ENCODE measurements at places on chromosomes 16 and 17. TPM values are rescaled to one million over a fixed set of nuclear protein-coding genes. Genes with fewer than 3 reads are reported as not detected.

Gene TBC1D3D
- total RNA-seq, result not detected

Gene SHISA9
- total RNA-seq, result 1.6 TPM

Gene PRAC2
- not detected for total RNA-seq

DNA sequence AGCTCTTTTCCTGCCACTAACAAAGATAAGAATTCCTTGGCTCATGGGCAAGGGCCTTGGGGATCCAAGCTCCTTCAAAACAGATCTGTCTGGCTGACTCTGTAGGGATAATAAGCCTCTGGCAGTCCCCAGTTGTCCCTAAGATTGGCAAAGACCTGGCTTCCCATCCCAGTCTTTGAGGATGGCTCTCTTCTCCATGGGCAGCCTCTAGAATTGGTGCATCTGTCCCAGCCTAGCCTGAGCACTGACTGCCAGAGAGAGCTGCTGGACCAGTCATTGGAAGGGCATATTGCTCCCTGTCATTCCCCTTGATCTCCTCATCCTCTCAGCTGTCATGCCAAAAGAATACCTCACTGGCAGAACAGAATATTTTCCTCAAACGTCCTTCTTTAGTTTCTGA lies 13.2 kb upstream of the CUEDC1 start:
- no peaks in the 10 kb centered on the region for H3K27me3 ChIP-seq
- H3K4me1 ChIP-seq, result peaks cover 8% of the 10 kb centered on the region
- no peak overlapping the region for H3K27ac ChIP-seq
- H3K4me3 ChIP-seq, result no peak overlapping the region

Gene TMEM106A
- 16.4 TPM for total RNA-seq

Gene GDPD1
- 1.9 TPM for total RNA-seq

- H3K36me3 ChIP-seq, result no peaks in the 10 kb centered on the region
- H3K4me3 ChIP-seq, result peak overlapping the region; percentile 69
- peaks cover 8% of the 10 kb centered on the region for H3K27me3 ChIP-seq
- H3K27ac ChIP-seq, result peak overlapping the region; percentile 85
- peaks cover 28% of the 10 kb centered on the region for H3K4me1 ChIP-seq
- DNase-seq, result no peak
These were observed 6.3 kb upstream of the SECTM1 start for GRCh38 chr17:82339634-82340580.

DNA sequence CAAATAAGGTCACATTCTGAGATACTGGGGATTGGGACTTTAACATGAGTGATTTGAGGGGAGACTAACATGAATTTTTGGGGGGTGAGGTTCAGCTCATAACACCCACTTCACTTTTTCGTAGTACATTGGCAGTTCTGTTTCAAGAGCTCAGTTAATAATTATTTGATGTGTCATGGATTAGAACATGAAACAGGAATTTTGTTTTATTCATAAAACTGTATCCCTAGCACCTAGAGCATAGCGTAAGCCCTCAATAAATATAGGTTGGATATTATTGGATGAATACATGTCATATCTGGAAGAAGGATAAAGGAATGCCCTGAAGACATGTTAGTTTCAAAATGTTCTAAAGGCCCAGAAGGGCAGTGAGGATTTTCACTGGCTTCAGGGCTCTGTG lies 119.8 kb downstream of the PRKCA start:
- H3K4me1 ChIP-seq, result peaks cover 44% of the 10 kb centered on the region
- H3K27me3 ChIP-seq, result no peaks in the 10 kb centered on the region
- peaks cover 2% of the 10 kb centered on the region for H3K36me3 ChIP-seq
- H3K4me3 ChIP-seq, result no peak overlapping the region
- DNase-seq, result no peak
- peak overlapping the region; percentile 42 for H3K27ac ChIP-seq

DNA sequence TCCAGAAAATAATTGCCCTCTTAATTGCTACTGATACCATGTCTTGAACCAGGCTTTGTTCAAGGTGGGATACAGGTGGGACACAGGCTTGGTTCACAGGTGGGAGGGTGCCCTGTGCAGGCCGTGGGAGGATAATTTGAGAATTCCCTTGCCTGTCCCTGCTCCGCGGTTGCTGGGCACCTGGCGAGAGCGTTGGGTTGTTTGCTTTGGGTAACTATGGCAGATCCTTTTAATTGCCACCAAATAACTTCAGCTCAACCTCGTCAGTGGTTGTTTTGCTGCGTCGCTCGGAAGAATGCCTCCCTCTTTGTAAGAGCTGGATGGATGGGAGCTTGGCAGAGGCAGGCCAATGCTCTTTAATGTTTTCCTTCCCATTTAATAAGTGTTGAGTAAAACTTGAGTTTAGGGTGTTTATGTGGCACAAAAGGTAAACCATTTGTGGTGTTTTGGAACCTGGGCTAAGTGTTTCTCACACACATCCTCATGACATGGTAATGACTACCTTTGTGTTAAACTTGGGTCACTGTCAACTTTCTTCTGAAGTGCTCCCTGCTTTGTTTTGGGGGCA lies 202.5 kb downstream of the MSI2 start:
- H3K36me3 ChIP-seq, result no peaks in the 10 kb centered on the region
- H3K4me3 ChIP-seq, result no peak overlapping the region
- no peak overlapping the region for H3K27ac ChIP-seq
- H3K4me1 ChIP-seq, result peaks cover 28% of the 10 kb centered on the region
- H3K27me3 ChIP-seq, result no peaks in the 10 kb centered on the region
- DNase-seq, result no peak

Gene PIPOX
- total RNA-seq, result 2.2 TPM

GRCh38 chr17:42112552-42113176 lies at the start of gene DHX58:
TSS of gene DHX58 (minus strand) at chr17:42112714. CDS start at chr17:42111892, 822 bp downstream.
- peaks cover 13% of the 10 kb centered on the region for H3K4me1 ChIP-seq
- DNase-seq, result no peak
- H3K27ac ChIP-seq, result peak within 1 kb of the TSS; percentile 22
- peaks cover 14% of the 10 kb centered on the region for H3K36me3 ChIP-seq

DNA sequence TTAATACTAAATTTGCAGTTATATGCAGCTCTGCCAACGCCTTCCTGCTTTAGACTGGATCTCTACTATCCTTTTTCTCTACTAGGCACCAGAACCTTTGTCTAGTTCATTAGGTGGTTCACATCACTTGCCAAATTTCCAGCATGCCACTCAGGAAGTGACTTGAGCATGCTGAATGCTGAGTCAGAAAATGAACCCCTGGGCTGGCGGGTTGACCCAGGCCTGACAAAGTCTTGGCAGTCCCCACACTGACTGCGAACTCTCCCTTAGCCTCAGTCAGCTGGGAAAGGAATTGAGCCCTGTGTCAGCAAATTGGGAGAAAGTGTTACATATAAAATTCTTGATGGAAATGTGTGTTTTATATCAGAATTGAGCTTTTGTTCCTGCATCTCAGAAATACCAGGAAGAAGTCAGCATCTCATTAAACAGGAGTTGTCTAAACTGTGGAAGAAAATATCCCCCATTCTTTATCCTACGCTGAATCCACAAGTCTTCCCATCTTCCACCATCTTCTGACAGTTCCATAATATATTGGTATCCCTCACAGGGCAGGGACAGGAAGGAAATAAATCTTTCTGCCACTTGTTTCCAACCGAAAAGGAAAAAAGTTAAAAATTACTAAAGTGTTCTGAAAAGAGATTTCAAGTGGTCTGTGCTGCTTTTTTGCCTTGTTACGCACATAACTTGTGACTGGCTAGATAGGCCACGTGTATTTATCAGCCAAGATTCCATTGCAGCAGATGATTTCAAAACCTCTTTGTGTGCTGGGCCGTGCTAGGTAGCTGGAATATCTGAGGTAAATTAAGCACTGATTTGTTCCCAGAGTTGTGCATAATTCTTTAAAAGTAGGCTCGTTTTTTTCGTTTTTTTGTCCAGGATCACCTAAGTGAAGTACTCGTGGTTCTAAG lies 16.7 kb upstream of the SLC12A3 start:
- peak overlapping the region; percentile 95 for H3K27ac ChIP-seq
- H3K36me3 ChIP-seq, result peaks cover 6% of the 10 kb centered on the region
- H3K4me3 ChIP-seq, result peak overlapping the region; percentile 2
- H3K4me1 ChIP-seq, result peaks cover 55% of the 10 kb centered on the region
- no peaks in the 10 kb centered on the region for H3K27me3 ChIP-seq
- DNase-seq, result no peak

DNA sequence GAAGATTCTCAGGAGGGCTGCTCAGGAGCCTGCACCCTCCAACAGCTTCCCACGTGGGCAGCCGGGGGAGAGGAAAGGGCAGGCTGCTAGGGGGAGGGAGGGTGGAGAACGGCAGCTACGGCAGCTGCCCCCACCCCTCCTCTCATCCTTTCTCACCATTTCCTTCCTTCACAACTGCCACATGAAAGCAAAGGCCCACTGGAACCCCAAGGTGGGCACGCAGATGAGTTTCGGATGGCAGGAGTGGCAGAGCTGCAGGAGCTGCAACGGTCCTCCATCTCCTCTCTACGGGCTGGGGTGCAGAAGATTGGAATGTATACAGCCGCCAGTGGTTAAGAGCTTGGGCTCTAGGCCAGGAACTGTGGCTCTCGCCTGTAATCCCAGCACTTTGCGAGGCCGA lies 77.7 kb downstream of the GAS7 start:
- H3K4me1 ChIP-seq, result peaks cover 43% of the 10 kb centered on the region
- no peak overlapping the region for H3K27ac ChIP-seq
- DNase-seq, result no peak
- H3K36me3 ChIP-seq, result no peaks in the 10 kb centered on the region

DNA sequence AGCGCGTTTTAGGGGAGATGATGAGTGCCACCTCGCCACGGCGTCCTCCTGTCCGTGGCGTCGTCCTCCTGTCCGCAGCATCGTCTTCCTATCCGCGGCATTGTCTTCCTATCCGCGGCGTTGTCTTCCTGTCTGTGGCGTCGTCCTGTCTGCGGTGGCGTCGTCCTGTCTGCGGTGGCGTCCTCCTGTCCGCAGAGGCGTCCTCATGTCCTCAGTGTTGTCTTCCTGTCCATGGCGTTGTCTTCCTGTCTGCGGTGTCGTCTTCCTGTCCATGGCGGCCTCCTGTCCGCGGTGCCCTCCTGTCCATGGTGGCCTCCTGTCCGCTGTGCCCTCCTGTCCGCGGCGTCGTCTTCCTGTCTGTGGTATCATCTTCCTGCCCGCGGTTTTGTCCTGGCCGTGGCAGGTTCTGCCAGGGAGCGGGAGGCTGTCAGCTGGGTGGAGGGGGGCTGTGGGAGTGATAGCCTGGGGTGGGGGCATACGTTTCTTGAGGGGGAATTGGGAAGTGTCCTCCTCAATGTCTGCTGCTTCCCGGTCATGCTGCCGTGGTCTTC lies 30.9 kb downstream of the TBCD start:
- no peak overlapping the region for H3K4me3 ChIP-seq
- no peaks in the 10 kb centered on the region for H3K36me3 ChIP-seq
- H3K27ac ChIP-seq, result no peak overlapping the region
- H3K4me1 ChIP-seq, result peaks cover 6% of the 10 kb centered on the region
- peak; percentile 85 for DNase-seq
- H3K27me3 ChIP-seq, result no peaks in the 10 kb centered on the region

Gene TMEM100
- 7.5 TPM for total RNA-seq

DNA sequence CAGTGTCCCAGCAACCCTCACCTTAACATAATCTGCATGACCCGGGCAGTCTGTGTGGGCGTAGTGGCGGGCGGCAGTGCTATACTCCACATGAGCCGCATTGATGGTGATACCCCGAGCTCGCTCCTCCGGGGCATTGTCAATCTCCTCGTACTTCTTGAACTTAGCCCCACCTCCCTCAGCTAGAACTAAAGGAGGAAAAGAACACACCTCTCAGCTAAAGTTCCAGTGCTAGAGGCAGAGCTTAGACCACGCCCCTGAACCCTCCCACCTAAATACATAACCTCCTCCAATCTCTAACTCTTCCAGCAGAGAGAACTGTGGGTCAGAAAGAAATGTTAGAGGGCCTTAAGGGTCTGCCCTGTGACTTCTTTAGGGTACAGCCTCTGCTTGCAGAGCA lies 855 bp downstream of the TUFM start:
- H3K36me3 ChIP-seq, result peaks cover 8% of the 10 kb centered on the region
- DNase-seq, result no peak
- H3K27me3 ChIP-seq, result no peaks in the 10 kb centered on the region
- H3K4me1 ChIP-seq, result peaks cover 26% of the 10 kb centered on the region

- no peaks in the 10 kb centered on the region for H3K27me3 ChIP-seq
- no peak overlapping the region for H3K27ac ChIP-seq
- H3K4me3 ChIP-seq, result no peak overlapping the region
- no peaks in the 10 kb centered on the region for H3K4me1 ChIP-seq
- DNase-seq, result no peak
These were observed 39.5 kb downstream of the GPT2 start for GRCh38 chr16:46923513-46924295.

Gene TP53TG3
- not detected for total RNA-seq

DNA sequence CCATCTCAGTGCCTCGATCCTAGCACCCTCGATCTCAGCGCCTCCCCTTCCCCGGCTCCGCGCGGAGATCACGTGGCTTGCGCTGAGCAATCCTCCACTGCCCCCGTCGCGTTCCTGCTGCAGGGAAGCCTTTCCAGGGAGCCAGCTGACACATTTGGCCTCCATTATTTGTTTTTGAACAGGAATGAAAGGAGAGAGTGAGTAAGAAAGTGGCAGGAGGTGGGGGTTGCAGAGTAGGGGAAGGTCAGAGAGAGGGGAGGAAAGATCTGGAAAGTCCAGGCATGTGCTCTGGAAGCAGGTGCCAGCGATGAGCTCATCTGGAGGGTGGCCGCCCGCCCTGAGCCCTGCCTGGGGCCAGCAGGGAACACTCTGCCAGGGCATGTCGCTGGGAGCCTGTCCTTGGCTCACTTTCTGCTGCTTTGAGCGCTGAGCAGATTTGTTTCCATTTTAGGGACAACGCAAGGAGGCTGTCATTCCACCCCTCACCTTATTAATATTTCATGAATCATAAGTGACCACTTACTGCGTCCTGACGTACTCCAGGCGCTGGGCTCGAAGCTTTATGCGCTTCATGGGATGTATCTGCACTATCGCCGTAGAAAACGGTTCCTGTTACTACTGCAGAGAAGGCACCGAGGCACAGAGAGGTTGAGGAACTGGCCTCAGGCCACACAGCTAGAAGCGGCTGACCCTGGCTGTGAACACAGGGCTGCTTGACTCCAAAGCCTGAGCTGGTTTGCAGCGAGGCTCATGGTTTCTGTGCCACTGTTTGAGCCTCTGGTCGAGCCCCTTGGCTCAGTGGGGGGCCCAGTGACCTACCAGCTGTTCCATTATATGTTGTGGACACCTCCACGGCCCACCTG lies 283.1 kb downstream of the SEC14L1 start:
- H3K4me1 ChIP-seq, result peaks cover 85% of the 10 kb centered on the region
- H3K27me3 ChIP-seq, result no peaks in the 10 kb centered on the region
- DNase-seq, result no peak
- peak overlapping the region; percentile 95 for H3K27ac ChIP-seq

GRCh38 chr17:19024101-19025078 lies 19.8 kb upstream of the FAM83G start:
- H3K36me3 ChIP-seq, result no peaks in the 10 kb centered on the region
- DNase-seq, result peak; percentile 73
- H3K27me3 ChIP-seq, result peaks cover 4% of the 10 kb centered on the region
- H3K4me1 ChIP-seq, result peaks cover 3% of the 10 kb centered on the region

Gene DNASE1L2
- total RNA-seq, result 1.2 TPM

GRCh38 chr16:49827805-49828438 lies 28.0 kb downstream of the ZNF423 start:
- DNase-seq, result no peak
- peak overlapping the region; percentile 85 for H3K27ac ChIP-seq
- peak overlapping the region; percentile 46 for H3K4me3 ChIP-seq
- H3K4me1 ChIP-seq, result peaks cover 42% of the 10 kb centered on the region
- H3K36me3 ChIP-seq, result no peaks in the 10 kb centered on the region

Gene CD300A
- not detected for total RNA-seq

- no peak for DNase-seq
- peaks cover 2% of the 10 kb centered on the region for H3K4me1 ChIP-seq
- H3K36me3 ChIP-seq, result no peaks in the 10 kb centered on the region
- no peak overlapping the region for H3K4me3 ChIP-seq
These were observed 25.6 kb upstream of the USP7 start for GRCh38 chr16:8989099-8989878.

Data from chondrocyte (in vitro differentiated cells).